Psoas muscle (tissue), 8 donors: ENCODE measurements at places on chromosomes 6 and 20. TPM values are rescaled to one million over a fixed set of nuclear protein-coding genes. Genes with fewer than 3 reads are reported as not detected.
A peak's percentile ranks its signal among the peaks of the same experiment; 100 is the strongest.

DNA sequence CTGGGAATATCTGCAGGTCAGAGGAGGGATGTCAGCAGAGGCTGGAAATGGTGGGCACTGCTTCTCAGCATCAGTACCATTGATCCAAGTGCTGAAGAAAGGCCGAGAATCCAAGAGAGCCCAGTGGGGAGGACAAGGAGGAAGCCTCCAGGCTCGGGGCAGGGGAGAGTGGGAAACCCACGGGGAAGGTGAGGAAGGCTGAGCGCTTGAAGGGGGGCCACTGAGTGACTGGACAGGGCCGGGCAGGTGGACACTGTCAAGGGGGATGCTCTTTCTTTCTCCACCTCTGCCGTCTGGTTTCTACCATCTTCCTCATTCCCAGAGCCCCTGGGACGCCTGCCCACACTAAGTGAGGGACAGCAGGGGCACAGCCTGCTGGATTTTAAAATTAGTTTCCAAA is 335.0 kb downstream of the CDH4 start:
- DNase-seq = peak; percentile 12

The GSTA2 gene
- not detected for total RNA-seq

DNA sequence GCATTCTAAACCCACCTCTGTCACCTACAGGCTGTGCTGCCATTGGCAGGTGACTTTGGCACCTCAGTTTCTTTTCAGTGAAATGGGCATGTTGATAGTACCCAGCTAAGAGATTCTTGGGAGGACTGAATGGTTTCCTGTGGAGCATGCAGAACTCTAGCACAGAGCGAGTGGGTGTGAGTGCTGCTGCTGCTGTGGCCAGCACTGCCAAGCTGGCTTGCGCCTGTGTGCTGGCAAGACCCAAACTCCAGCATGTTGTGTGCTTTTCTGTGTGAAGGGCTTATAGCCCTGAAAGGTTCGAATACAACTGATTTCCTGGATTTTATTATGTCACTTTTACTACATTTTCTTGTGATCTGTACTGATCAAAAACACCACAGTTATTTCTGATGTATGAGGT is 78.1 kb upstream of the KIF25 start:
- no peak for DNase-seq

DNA sequence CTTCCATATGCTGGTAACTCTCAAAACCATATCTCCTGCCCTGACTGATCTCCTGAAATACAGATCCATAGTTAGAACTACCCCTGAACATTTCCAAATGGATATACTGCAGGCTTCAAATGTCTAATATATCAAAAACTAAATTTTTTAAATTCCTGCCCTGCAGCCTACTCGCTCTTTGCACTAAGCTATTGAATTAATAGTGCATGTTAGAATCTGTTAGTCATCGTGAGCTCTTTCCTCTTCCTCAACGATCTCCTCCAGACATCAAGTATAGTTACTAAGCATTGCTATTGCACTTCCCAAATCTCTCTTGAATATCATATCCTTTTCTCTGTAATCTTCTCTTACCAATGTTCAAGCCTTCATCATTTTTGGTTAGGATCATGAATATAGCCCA is 26.0 kb upstream of the RSPO3 start:
- DNase-seq = no peak
